Hepatic stellate cell (primary cell): ENCODE measurements at places on chromosomes 16 and 17.

DNA sequence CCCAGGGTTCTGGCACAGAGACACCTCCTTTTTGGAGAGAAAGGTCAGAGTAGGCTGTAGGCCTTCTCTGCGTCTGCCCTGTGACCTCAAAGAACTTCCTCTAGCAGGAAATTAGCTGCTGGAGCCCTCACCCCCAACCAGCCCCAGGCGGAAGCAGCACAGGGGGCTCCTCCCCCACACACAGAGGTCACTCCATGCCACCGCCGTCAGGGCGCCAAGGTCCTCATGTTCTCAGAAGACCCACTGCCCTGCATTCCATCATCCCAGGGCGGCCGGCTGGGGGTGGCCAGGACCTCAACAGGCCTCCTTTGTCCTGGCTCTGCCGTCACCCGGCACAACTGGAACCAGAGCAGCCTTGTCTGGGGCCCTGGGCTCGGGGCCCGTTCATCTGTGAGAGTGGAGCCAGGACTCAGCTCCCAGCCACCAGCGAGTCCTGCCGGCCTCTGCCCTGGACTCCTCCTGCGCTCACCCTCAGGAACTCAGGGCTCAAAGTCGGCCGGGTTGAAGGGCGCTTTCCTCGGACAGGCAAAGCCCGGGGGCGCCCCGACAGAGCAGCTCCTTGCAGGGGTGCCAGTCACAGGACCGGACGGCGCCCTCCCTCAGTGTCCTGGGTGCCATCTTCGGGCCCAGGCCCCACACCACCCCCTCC is 1.2 kb downstream of the TMC6 start:
- peak; percentile 51 for DNase-seq

DNA sequence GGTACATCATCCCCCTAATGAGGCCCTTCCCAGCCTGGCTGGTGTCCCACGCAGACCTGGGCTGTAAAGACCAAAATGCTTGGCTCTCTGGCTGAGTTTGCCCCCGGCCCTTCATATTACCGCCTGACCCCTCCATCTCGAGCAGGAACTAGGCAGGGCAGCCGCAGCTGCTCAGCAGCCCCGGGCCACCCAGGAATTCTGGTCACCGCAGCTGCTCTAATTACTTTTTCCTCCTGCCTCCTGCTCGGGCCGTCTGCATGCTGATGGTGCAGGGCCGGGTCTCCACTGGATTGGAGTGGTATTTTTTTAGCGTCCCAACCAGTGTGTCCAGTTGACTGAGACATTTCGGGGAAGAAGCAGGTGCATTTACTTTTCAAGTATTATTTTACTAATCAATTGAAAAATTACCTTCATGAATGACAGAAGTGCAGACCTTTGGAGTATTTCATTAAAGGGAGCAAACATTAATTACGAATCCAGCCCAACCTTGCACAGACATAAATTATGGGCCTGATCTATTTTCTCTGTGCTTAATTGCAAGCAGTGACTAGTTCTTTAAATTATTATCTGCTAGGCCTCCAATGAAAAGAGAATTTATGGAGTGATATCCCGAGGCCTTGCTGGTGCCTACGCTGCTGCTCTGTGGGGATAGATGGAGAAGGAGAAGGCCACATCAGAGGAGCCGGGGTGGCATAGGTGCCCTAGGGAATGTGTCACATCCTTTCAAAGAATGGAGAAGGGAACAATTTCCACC is 176.2 kb downstream of the CYLD start:
- DNase-seq: no peak

- DNase-seq: peak; percentile 65
These were observed 34.8 kb upstream of the FBXO47 start for GRCh38 chr17:39001703-39002637.

DNA sequence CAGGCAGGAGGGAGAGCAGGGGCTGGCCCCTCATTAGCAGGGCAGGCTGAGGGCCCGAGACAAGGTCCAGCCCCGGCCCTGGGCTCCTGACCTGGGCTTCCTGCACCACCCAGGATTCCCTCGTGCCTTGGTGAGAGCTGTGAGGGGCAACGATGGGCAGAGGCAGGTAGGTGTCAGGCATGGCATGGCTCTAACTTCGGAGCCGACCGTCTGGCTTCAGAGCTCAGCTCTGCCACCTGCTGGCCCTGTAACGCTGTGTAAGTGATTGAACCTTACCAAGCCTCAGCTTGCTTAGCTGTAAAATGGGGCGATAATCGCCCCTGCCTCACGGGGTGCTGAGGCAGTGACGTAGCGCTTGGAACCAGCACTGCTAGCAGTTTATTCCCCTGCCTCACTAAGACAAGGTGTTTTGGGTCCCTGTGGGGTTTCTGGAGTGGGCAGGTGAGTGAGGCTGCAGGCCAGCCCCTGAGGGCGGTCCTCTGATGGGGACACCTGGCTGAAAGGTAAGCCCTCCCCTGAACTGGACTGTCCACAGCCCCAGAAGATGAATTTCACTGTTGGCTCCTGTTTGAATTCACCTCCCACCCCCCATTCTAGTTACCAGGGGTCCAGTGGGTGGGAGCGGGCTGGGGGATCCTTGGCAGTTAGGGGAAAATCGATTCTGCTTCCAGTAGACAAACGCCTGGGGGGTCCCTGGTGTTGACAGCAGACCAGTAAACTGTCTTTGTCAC is 184.8 kb upstream of the GSE1 start:
- DNase-seq: peak; percentile 47

GRCh38 chr16:1309888-1310831 is 724 bp downstream of the UBE2I start:
- peak; percentile 46 for DNase-seq

DNA sequence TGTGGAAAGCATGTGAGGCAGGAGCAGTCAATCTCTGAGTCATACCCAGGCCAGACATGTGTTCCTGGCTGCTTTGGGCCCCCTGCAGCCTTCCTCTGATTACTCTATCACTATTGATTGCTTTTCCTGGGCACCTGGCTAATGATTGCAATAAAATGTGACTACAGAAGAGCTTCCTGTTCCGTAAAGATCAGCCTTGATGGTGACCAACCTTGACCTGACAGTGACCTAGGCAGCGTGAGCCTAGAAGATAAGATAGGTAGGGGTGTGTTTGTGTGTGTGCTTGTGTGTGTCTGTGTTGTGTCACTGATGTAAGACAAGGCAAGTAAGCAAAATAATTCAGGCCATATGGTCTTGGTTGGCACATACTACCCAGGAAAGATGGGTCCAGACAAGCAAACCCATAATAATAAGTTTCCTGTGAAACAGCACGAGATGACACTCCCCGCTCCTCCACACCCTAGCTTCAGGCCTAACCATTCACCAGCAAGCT is 367.7 kb upstream of the CDH11 start:
- DNase-seq: no peak

DNA sequence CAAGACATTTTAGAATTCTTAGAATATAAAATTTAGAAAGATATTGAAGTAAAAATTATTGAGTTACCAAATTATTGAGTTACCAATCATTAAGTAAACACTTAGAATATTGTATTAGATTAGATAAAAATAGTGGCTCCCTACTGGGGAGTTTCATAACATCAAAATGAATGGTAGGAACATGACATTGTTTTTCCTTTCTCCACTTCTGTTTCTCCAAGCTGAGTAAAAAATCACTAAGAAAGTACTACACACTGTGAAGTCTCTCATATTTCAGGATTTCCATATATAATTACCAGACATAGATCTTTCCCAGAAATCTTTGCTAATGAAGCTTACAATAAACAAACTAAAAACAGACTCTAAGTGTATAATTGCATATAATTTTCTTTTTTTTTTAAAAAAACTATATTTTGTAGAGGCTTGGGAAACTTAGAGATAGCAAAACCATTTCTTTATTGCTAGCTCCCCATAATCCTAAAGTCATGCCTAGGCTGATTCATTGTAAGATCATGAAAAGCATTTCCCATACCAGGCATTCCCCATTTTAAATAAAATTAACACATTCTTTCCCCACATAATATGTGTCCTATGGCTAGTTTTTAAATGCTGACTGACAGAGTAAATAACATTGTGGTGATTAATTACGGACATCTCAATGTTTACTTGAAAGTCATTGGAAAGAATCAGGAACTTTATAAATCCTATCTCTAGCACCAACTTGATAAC is 1408.7 kb upstream of the GOT2 start:
- no peak for DNase-seq

DNA sequence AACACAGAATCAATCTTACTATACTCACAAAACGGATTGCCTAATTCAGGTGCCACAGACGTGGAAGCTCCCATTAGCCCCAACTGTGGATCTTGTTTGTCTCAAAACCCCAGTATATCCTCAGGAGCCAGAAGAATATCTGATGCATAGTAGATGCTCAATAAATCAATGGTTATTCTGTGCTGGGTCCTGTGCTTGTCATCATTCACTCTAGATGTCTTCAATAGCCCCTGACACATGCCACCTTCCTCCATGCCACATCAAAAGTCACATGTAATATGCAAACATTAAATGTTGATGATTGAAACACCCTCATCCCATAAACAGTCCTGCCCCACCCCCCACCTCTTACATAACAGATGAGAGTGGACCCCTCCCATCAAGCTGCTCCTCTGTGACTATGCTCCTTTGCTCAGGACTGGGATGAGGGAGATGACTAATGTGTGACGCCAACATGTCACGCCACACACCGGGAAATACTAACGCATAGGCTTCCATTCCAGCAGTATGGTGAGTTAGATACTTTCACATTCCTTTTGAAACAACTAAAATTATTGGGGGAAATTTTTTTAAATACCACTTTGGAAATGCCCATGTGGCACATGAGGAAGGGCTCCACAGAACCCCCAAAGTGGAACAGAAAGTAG is 267.6 kb upstream of the SDK2 start:
- no peak for DNase-seq
